ENCODE measurements at places on chromosomes 12 and 14.

- peak; percentile 55 for DNase-seq
Measured at GRCh38 chr12:66269757-66270383, 32.4 kb upstream of the HELB start.

GRCh38 chr14:64233531-64234190 is 60.5 kb downstream of the ESR2 start:
- no peak for DNase-seq

DNA sequence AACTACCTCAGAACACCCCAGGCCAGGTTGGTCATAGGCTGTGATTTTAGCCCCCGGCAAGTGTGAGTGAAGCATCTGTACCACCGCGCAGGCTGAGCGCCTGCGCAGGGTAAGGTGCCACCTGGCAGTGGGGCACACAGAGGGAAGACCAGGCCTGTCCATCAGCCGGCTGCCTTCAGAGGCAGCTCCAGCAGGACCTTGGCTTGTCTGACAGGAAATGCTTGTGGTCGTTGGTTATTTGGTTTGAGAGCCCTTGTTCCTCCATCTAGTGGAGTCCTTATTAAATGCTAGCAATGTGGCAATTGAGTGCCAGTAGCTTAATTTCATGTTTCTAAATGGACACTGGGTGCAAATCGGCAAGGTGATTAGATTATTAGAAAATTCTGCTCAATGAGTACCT is 27.5 kb downstream of the SLC25A29 start:
- peak; percentile 63 for DNase-seq

DNA sequence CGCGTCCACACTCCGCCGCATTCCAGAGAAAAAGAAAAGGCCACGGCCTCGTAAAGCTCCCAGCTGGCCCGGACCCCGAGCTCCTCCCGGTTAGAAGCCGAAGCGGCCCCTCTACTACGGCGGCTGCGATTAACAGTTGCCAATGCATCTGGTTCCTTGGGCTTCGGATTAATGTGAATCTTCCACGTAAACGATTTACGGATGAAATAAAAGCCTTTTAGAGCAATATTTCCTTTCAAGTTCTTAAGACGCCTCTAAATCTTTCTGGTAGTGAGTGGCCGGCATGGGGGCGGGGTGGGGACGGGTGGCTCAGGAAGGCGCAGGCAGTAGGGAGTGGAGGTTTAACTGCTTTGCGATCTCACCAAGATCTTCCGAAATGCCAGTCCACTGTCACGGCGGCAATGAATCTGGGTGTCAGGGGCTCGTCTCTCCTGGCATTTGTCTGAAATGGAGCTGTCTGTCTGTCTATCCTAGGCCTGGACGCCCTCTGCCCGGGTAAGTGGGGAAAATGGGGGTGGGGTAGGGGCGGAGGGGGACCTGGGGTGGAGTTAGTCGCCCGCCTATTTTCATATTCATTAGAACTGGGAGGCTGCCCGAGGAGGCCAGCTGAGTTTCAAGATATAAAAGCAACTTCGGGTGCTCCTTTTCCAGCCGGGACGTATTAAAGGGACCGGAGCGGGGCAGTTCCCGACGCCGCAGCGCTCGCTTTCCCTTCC is 413 bp upstream of the ALX1 start:
- DNase-seq: no peak

DNA sequence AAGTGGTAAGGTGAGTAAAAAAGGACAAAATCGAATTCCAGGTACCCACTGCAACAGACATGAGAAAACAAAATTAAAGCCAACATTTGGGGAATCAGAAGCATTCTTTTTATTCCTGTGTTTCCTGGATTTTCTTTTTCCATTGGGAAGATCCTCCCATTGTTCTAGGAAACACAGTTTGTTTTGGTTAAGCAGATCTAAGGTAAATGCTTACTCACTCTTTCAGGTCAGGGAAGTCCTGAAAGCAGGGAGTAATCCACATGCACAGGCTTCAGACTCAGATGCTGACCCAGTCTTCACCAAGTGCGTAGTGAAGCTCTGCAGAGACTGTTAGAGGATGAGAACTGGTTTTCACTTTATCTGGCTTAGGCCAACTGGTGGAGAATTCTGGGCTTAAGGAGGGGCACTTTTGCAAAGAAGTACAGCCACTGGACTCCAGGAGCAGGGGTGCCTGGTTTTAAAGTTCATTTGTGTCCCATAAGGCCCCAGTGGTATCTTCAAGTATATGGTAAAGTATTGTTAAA is 57.7 kb downstream of the RPAP3 start:
- DNase-seq: no peak

DNA sequence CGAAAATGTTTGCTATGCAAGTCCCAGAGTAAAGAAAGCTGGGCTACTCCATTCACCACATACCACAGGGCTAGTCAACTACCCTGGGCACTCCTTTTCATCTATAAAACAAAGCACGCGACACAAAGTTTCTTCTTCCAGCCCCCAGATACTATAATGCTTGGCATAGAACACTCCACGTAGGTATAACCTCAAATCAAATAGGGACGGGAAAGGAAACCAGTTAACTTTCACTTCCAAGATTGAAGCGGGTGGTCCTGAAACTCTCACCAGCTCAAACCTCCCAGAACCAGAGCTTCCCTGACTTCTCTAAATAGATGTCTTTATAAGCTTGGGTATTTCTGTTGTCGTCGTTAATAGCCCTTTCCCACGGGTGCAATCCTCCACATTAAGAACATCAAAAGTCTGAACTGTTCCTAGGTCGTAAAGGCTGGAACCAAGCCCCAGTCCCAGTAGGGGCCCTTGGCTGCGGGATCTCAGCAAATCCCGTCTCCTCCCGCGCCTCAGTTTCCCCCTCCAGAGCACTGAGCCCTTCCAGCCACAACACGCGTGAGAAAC is 647 bp downstream of the LGMN start:
- peak; percentile 8 for DNase-seq

All from HFFc6 (cell line).